ENCODE measurements at places on chromosomes 5 and 9. TPM values are rescaled to one million over a fixed set of nuclear protein-coding genes. Genes with fewer than 3 reads are reported as not detected.
A peak's percentile ranks its signal among the peaks of the same experiment; 100 is the strongest.

DNA sequence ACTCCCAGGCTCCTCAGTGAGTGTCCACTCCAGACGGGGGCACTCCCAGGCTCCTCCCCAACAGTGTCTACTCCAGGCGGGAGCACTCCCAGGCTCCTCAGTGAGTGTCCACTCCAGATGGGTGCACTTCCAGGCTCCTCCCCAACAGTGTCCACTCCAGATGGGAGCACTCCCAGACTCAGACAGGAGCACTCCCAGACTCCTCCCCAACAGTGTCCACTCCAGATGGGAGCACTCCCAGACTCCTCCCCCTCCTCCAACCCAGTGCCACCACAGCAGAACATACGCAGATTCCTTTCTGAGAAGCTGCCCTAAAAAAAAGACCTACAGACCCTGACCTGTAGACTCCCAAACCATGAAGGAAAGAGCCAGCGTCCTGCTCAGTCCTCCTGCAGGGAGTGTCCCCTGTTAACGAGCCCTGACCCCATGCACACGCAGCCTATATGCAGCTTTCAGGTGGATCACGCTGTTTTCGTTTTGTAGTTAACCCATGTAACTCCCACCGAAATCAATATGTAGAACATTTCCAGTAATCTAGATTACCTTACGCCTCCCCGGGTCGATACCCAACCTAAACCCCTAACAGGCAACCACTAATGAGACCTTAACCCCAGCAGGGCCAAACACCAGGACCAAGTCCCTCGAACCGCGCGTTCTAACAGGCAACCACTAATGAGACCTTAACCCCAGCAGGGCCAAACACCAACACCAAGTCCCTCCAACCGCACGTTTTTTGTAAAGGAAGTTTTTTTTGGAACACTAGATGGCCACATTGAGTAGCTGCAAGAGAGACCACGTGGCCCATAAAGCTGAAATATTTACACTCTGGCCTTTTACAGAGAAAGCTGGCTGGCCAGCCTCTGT is 15.7 kb downstream of the PNPLA7 start:
- peak; percentile 73 for DNase-seq

DNA sequence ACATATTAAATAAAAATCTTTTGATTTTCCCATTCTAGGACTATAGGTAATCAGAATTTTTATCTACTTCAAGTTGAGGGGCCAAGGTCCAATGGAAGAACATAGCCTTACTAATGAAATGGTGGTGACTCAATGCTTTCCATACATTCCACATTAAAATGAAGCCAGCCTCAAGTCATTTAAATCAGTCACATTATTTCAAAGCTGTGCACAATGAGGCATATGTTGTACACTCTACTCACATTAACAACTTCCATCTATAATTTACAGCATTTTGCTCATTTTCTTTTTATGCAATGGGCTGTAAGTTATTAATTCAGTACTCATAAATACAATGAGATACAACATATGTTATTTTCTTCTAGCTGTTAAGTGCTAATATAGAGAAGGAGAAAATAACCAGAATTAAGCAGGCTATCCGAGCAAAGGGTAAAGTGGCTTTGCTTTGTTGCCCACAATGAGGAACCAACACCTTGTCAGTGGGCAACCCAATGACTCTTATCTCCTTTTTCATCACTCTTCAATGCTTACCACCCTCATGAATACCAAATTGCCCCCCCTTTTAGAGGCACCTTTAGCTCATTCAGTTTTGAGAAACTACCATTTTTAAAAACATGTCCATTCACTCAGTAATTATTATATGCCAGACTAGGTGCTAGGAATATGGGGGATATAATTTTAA is 52.4 kb downstream of the TTLL11 start:
- DNase-seq = no peak

GRCh38 chr5:72308853-72309191 is 11.2 kb downstream of the MRPS27 start:
- no peak for DNase-seq

GRCh38 chr9:114452219-114453165 is 52.8 kb downstream of the WHRN start:
- DNase-seq = no peak

ADRA1B gene
- total RNA-seq = not detected

GRCh38 chr5:16926417-16926816 is 9.7 kb downstream of the MYO10 start:
- no peak for DNase-seq

DNA sequence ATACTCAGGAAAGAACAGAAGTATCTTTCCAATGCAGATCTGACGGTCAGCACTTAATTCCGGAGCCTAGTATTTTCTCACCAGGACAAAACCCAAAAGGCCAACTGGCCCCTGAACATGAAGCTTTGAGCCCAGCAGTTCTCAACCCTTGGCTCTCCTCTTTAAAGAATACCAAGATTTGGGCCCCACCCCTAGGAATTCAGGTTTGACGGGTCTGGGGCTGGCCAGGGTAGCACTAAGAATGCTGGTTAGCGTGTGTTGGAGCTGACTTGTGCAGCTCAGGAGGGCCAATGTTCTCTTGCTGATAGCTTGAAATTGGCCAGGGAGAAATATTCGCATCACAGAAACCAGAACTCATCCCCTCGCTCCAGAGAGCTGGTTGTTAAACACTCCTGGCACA is 88.3 kb upstream of the PTCH1 start:
- no peak for DNase-seq

TNC gene
- 0.46 TPM for total RNA-seq

DNA sequence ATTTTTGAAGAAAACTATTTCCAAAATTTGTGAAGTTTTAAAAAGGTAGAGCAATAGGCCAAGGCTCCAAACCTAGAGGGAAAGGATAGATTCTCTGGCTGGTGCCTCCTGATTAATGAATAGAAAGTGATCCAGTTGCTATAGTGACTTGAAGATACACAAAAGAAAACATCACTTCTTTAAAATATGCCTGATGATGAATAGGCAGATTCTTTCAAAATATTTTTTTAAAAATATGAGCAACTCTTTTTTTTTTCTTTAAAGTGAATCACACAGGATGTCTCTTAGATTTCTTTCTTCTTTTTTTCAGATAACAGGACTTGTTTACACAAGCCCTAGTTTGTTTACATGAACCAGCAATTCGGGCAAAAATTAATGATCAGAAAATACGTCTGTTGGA is 124.4 kb downstream of the RFK start:
- DNase-seq = no peak

THBS4 gene
- not detected for total RNA-seq

GRCh38 chr5:73485715-73486114 is 12.5 kb upstream of the BTF3 start:
- DNase-seq = no peak

GRCh38 chr9:20569525-20569924 is 52.8 kb downstream of the MLLT3 start:
- no peak for DNase-seq

- no peak for DNase-seq
Observed at GRCh38 chr9:100294806-100295205, 57.9 kb downstream of the TEX10 start.

DNA sequence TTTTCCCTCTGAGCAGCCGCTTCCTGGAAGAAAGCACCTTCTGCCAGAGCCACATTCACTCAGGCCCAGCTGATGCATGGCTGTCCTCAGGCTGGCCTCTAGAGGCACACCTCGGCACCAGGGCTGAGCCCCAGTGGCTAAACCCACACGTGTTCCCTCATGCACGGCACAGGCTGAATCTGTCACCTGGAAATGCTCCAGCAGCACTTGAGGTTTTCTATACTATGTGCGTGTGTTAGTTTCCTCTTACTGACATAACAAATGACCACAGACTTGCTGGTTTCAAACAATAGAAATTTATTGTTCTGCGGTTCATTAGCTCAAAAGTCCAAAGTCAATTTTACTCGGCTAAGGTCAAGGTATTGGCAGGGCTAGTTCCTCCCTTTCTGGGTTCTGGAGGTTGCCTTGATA is 141.4 kb downstream of the LRRC70 start:
- peak; percentile 61 for DNase-seq

DNA sequence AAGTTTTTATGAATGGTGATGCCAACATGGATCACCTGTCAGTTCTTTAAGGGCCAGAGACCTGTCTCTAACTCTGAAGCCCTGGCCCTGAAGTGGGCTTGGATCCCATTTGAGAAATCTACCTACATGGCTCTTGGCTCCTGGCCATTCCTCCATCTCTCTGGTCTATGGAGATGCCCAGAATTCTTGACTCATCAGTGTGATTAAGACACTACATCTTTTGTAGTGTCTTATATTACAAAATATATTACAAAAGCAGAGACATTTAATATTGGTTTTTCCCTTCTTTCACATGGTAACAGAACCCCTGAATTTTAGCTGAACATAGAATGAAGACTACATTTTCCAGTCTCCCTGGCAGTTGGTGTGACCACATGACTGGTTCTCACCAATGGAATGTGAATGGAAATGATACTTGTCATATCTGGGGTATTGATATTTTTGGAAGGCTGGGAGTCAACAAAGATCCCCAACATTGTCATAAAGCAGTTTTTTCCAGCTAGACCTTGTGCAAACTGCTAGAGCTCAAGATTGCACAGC is 198.3 kb downstream of the SREK1 start:
- DNase-seq = no peak
